ENCODE measurements at places on chromosomes 7 and 10.

- DNase-seq: no peak
Measured at GRCh38 chr10:10138685-10139084, 879.0 kb upstream of the CELF2 start.

GRCh38 chr10:117138838-117139580 is 939 bp upstream of the VAX1 start:
- no peak for DNase-seq

DNA sequence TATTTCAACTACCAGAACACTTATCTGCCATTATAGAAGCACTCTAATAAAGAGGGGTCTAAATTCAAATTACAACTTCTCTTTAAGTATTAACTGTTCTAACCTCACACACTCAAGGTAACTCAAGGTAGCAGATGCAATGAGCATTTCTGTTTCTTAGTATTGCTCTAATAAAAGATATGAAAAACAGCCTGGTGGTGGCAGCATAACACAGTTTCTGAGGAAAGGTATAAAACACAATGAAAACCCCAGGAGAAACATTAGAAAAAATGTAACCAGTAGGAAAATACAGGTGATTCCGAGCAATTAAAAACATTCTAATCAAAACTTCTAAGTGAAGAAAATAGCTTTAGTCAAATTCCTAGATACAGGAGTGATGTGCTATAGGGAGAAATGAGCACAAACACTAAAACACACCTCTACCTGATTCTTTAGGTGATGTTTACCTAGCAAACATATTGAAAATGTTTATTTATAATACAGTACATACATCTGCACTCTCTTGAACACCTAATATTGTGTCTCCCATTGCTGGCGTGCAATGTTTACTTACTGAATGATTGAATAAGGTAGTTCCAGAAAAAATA is 3.5 kb downstream of the MKRN1 start:
- DNase-seq: no peak

DNA sequence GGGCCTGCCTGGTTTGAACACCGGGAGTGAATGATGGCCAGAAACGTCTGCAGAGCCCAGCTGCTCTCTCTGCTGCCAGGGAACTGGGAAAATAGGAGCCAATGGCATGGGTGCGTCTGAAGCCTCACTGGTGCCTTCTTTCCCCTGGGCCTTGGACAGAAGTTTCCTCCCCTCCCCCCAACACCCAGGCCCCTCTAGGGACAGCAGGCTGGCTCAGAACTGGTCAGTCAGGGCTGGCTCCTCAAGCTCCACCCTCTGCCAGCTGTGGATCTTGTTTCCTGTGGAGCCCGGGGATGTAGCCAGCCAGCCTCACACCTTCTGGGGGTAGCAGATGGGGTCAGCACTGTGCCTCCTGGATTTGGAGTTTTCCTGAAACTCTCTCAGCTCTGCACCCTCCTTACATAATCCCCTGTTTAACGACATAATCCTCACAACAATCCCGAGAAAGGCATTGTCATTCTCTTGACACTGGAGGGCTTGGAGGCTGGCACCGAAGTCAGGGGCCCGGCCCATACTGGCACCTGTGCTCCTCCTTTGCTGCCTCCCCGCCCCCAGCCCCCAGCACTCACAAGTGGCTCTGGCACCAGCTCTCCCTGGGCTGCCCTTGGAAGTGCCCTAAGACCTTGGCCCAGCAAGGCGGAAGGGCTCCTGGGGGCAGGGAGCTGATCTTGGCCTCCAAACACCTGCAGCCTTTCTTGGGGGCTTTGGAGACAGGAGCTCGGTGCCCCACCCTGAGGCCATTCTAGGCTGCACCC is 5.7 kb downstream of the LDB3 start:
- peak; percentile 55 for DNase-seq

DNA sequence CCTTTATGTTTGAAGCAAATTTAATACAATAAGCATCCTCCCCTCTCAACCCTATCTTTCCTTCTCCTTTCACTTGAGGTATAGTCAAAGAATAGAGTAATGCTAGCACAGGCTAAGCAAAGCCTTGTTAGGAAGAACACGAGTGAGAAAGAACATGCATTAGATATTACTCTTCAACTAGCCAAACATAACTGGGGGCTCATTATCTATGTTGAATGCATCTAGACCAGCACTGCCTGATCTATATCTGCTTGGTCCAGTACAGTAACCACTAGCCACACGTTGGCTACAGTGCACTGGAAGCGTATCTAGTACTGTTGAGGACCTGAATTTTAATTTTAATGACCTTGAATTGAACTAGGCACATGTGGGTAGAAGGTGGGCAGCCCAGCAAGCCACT is 21.0 kb downstream of the SFMBT2 start:
- no peak for DNase-seq

- DNase-seq: no peak
Measured at GRCh38 chr10:84344526-84344925, 16.1 kb downstream of the CCSER2 start.

GRCh38 chr10:101367569-101368453 is 13.8 kb downstream of the BTRC start:
- DNase-seq: no peak

DNA sequence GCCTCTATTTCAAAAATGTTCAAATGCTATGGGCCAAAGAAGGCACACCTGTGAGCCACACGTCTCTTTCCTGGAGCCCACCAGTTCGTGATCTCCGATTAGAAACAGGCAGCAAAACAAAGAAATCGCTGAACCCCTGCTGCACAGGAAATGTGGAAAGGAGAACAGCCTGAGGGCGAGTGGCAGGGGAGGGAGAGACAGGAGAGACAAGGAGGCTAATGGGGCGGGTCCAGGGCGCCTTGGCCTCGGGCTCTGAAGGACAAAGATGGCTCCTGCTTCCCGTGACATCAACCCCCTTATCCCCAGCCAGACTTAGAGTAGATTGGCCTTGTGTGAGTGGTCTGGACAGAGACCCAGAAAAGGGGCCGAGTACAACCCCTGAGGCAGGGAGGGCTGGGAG is 62.4 kb upstream of the DOCK1 start:
- no peak for DNase-seq

DNA sequence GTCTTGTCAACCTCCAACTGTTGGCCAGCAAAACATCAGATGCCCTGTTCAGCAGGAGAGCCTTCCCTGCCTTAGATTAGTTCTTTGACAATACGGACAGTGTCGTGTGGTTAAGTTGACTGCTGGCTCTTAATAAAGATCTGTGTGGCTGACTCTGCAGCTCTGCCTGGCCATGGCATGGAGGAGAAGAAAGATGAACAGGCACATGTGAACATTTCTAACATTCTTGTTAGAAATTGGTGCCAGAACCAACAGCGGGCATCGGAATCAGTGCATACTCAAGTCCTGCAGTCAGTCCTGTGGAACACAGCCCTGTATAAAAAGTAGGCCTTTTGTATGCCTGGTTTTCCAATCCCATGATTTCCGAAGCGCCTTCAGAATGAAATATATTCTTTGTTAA is 455.6 kb downstream of the POM121L12 start:
- no peak for DNase-seq

GRCh38 chr10:73968098-73968521 is 29.8 kb upstream of the VCL start:
- DNase-seq: no peak

DNA sequence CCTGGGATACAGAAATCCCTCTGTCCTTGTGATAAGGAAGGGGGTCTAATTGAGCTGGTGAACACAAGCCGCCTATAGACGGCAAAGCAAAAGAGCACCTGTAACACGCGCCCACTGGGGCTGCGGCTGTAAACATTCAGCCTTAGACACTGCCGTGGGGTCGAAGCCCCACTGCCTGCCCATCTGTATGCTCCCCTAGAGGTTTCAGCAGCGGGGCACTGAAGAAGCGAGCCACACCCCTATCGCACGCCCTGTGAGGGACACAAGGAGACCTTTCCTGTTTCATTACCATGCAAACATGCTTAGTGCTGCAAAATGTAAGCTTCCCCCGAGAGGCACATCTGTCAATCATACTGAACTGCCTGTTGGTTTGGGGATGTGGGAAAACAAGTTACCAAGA is 82.1 kb downstream of the NRP1 start:
- DNase-seq: no peak

All from hippocampal formation (tissue), 2 donors.